CD4-positive, alpha-beta T cell treated with Interleukin-15 for 1 hour (primary cell): ENCODE measurements at places on chromosomes 16 and 17.

- no peak for DNase-seq
Measured at GRCh38 chr16:20851601-20852000, 45.3 kb downstream of the REXO5 start.

GRCh38 chr16:85917959-85918358 is 19.0 kb downstream of the IRF8 start:
- DNase-seq: no peak

- DNase-seq: no peak
Measured at GRCh38 chr17:76870377-76870714, 2.1 kb downstream of the MGAT5B start.

DNA sequence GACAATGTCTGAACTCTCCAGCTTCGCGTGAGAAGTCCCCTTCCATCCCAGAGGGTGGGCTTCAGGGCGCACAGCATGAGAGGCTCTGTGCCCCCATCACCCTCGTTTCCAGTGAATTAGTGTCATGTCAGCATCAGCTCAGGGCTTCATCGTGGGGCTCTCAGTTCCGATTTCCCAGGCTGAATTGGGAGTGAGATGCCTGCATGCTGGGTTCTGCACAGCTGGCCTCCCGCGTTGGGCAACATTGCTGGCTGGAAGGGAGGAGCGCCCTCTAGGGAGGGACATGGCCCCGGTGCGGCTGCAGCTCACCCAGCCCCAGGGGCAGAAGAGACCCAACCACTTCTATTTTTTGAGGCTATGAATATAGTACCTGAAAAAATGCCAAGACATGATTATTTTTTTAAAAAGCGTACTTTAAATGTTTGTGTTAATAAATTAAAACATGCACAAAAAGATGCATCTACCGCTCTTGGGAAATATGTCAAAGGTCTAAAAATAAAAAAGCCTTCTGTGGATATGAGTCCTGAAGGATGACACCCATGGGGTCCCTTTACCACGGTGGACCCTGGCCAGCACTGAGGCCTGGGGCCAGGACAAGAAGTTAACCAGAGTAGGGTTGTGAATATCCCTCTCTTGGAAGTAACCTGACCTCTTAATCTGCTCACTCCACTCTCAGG is 10.5 kb upstream of the ITGAD start:
- peak; percentile 67 for DNase-seq

- no peak for DNase-seq
Measured at GRCh38 chr17:58092101-58092796, 9.0 kb downstream of the DYNLL2 start.

DNA sequence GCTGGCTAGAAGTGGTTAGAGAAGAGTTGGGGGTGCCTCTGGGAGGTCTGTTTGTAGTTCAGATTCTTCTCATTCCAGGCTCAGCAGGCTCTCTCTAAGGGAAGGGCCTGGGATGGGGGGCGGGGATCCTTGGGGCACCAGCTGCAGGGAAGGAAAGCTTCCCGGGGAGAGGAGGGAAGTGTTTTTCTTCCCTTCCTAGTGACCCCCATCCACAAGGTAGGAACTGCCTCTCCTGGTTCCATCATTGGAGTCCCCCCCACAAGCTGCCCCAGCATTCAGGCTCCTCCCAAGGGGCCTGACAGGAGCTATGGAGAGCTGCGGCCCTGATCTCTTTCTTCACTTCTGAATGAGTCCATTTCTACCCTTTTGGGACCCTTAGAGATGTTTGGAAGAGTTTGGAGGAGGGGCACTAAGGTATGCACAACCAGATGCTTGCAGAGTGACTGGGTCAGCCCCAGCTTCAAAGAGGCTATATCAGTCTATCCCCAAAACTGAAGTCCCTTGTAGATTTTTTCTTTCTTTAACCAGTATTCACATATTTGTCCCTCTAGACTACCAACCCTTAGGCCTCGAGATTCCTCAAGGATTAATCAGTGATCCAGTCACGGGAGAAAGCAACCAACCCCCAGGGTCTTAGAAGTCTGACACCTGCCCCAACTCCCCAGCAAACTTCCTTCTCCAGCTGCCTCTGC is 13.9 kb upstream of the FZD2 start:
- DNase-seq: no peak

DNA sequence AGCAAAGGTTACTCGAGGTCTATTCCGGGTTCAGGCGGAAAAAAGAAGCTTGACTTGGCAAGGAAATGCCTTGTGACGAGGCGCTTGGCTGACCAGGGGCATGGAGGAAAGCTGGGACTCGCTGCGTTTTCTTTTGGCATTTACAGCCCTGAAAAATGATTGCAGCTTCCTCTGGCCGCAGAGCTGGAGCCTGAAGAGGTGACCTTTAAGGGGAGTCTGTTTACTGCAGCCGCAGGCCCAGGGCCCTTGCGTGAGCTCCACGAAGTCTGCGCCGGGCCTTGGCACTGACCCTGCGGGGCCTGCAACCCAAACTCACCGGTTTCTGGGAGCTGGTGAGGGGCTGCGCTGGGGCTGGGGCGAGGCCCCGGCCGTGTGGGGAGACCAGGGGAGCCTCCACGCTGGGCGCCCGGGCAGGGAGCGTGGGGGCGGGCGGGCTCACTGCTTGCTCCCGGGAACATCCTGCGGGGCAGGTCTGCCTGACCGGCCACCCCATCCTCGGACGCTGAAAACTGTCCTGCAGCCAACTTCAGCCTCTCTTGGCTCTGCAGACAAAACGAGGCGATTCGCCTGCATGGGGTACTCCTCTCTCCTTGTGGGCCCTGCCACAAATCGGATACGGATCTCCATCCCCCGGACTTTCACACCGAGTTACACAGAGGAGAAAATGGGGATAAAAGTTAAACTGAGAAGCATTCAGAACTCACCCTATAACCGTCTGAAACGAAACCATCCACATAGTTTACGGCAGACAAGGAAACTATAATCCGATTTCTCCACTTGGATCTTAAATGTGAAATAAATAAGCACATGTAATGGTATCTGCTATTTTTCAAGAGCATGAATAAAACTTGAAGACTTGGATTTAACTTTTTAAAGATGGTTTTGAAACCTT is 206.3 kb upstream of the FOXF1 start:
- DNase-seq: no peak

GRCh38 chr17:17758941-17759563 is 77.7 kb downstream of the SREBF1 start:
- DNase-seq: no peak

- DNase-seq: no peak
Measured at GRCh38 chr17:77153999-77154586, 13.3 kb downstream of the SEC14L1 start.

DNA sequence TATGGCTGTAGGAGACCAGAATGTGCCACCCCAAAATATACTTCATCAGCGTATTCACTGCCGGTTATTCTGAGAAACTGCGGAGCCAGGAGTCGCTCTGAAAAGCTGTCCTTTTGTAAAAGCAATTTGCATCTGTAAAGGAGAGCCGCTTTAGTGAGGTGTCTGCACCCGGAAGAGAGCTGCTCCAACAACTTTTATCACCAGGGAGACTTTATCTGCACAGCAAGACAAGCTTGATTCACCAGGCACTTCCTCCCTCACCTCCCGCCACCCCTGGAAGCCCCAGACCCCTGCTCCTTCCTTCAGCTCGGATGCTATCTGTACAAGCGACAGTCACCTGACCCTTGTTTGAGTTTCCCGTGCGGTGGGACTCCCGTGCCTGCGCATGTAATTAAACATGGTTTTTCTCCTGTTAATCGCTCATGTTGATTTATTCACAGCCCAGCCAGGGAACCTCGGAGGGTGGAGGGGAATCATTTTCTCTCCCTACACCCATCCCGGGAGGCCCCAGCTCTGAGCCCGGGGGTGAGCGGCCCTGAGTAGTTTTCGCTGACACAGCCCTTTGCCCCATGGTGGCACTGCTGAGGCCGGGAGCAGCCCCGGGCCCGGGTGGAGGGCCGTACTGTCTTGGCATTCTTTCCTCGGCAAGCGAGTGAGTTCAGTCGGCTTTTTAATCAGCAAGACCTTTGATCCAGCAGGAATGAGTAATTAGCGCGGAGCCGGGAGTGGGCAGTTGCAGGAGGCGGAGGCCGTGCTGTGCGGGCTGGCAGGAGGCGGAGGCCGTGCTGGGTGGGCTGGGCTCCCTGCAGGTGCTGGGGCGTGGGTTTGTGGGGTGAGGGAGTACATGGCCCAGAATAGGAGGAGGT is 222.7 kb upstream of the CIBAR2 start:
- DNase-seq: no peak

GRCh38 chr16:11792410-11793241 is 4.4 kb downstream of the ZC3H7A start:
- no peak for DNase-seq
